Left hindlimb (tissue), 1 donor: ENCODE measurements at places on chromosomes 11 and 22.

- DNase-seq: no peak
Measured at GRCh38 chr11:127601578-127601977, 601.0 kb upstream of the KIRREL3 start.

- DNase-seq: no peak
Measured at GRCh38 chr22:46815896-46816731, 53.7 kb downstream of the TBC1D22A start.

- no peak for DNase-seq
Measured at GRCh38 chr11:6194065-6194581, 4.9 kb upstream of the OR52W1 start.

- no peak for DNase-seq
Measured at GRCh38 chr11:108511851-108512474, 13.8 kb upstream of the POGLUT3 start.
